ENCODE measurements at places on chromosomes 3 and 15.

GRCh38 chr3:50124800-50125178 is 30.3 kb upstream of the SEMA3F start:
- no peak for DNase-seq

- DNase-seq: no peak
Observed at GRCh38 chr3:71258526-71258925, 325.0 kb downstream of the FOXP1 start.

DNA sequence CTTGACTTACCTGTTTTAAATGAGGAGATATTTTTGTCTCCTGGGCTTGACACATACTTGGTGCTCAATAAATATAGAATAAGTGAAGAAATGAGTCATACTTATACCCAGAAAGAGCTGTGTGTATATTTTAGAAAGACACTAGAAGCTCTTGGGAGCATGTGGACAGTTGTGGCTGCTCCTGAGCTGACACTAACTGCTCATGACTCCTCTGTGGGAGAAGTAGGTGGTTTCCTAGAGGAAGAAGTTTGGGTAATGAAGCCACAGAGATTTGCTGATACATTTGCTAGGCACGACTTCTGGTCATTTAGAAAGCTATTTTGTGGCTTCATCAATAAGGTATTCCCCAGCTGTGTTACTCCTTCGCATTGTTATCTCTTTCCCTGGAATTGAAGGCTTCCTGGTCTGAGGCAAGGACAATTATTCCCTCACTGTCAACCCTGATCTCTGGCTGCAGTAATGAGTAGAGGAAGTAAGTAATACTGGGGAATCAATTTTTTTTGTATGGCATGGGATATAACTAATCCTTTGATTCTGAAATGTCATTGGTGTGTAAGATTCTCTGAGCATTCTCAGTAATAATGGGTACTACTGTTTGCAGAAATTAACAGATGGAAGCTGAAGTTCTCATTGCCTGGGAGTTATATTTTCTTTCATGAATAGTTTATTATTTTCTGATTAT is 79.6 kb upstream of the DCBLD2 start:
- peak; percentile 39 for DNase-seq

- DNase-seq: no peak
Observed at GRCh38 chr15:95078003-95078402, 846.6 kb downstream of the MCTP2 start.

- no peak for DNase-seq
Observed at GRCh38 chr3:100020876-100021644, 93.2 kb downstream of the FILIP1L start.

- DNase-seq: no peak
Observed at GRCh38 chr15:86205096-86205495, 125.4 kb downstream of the AGBL1 start.

DNA sequence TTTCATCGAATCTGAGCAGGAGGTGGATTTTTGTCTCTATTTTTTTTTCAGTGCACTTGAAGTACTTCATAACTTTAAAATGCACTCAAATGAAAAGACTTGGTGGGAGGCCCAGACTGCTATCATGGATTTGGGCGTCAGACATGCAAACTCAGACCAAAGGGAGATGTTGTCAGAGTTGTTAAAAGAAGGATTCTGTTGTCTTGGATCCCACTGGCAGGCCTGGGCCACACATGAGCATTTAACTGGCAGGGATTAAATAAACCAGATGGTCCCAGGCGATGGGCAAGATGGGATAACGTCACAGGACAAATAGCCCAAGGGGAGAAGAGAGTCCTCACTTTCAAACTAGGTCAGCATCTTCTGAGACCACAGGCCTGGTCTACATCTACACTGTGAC is 15.4 kb downstream of the RTP1 start:
- no peak for DNase-seq

DNA sequence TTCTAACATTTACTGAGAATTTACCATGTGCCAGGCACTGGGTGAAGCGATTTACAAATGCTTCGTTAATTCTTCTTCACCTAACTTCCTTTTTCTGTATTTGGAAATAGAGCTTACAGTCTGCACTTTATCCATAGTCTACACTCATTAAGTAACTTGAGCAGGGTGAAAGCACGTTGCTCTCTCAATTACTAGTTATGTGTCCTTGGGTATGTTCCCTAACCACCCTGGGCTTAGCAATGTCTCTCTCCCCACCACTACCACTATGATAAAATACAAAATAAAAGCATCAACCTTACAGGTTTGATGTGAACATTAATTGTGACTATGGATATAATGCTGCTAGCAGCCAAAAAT is 172.9 kb upstream of the SLC2A2 start:
- DNase-seq: no peak

DNA sequence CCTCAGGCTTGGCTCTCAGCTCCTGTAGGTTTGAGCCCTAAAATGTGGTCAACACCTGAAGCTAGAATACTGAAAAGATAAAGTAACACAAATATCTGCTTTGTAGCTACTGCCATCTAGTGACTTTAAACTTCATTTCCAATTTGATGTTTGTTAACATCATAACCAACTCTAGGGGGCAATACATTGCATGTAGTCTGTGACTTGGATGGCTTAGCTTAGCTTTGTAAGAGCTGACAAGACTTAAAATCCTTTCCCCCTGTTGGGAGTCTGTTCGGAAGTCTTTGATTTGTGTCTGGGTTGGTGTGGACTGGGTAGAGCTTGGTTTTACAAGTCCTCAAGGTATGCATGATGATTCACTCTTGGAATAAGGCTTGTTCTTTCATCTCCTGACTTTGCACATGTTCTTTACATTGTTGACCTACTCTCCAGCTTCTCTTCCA is 51.7 kb downstream of the SCN11A start:
- DNase-seq: peak; percentile 31

- no peak for DNase-seq
Observed at GRCh38 chr3:45861043-45861719, 19.3 kb upstream of the LZTFL1 start.

GRCh38 chr15:78837543-78837942 is 26.3 kb upstream of the ADAMTS7 start:
- DNase-seq: no peak

DNA sequence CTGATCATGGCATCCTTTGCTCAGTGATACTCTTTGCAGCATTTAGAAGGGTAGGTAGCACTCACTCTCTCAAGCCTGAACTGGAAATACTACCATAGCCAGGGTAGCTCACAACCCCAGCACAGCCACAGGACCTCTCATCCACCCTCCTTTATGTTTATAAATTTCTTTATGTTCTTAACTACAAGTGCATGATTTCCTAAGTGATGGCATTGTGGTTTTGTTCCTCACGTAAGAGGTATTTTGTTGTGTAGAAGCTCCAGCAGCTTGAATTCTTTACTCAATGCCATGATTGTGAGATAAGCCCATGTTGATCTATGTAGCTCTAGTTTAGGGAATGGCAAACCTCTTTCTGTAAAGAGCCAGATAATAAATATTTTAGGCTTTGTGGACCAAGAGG is 7.9 kb upstream of the RTP3 start:
- no peak for DNase-seq

DNA sequence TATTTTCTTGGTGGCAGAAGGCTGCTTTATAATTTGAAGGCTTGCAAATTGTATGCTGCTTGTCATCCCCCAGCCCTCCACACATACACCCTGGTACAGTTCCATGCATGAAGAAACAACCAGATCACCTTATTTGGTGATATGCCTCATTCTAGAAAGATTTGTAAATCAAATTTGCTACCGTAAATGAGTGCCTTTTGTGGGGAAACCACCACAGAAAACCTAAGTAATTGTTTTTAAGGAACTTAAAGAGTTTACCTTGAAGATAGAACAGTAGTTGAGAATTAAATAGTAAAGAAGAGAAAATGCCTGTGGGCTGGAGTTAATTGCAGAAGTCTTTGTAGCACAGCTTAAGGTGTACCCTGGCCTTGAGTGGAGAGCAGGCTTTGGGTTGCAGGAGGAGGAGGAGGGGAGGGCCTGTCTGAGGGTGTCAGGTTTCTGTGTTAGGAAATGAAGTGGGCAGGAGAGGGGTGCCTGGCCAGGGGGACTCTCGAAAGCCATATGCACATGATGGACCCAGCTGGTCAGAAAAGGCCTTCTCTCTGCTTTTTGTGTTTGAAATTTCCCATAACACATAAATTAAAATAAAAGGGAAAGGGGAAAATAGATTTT is 6.9 kb downstream of the NIPA2 start:
- no peak for DNase-seq
